ENCODE measurements at places on chromosomes 4 and X. TPM values are rescaled to one million over a fixed set of nuclear protein-coding genes. Genes with fewer than 3 reads are reported as not detected.

The DAPP1 gene
- 22.6 TPM for total RNA-seq

GRCh38 chrX:23381099-23382087, 46.7 kb downstream of the PTCHD1 start:
- DNase-seq = no peak

DNA sequence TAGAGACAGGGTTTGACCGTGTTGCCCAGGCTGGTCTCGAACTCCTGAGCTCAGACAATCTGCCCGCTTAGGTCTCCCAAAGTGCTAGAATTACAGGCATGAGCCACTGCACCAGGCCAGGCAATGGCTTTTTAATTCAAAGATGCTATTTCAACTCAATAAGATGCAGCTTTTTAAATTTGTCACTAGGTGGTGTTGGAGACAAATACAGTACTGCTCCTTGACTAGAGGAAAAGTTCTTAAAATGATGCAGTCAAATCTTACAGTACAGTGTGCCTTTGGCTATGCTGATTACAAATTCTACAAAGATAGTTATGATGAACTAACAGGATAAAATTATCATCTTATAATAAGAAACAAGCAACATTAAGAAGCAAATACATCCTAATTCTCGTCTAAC, 441.1 kb downstream of the KCNIP4 start:
- DNase-seq = no peak

DNA sequence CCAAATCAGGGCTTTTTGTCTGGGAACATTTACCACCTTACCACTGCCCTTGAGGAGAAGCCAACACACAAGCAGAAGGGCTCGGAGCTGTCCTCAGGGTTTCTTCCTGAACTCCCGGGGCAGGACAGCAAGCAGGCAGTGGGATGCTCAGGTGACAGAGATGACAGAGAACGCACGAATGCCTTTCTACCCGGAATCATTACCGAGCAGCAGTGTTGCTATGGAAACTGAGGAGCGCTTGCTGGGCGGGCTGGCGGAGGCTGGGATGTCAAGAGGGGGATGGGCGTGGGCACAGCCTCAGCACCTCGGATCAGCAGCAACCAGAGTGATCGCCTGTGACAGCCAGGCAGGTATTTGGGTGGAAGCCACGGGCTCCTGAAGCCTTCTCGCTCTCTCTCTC, 17.8 kb downstream of the SSR4 start:
- no peak for DNase-seq

DNA sequence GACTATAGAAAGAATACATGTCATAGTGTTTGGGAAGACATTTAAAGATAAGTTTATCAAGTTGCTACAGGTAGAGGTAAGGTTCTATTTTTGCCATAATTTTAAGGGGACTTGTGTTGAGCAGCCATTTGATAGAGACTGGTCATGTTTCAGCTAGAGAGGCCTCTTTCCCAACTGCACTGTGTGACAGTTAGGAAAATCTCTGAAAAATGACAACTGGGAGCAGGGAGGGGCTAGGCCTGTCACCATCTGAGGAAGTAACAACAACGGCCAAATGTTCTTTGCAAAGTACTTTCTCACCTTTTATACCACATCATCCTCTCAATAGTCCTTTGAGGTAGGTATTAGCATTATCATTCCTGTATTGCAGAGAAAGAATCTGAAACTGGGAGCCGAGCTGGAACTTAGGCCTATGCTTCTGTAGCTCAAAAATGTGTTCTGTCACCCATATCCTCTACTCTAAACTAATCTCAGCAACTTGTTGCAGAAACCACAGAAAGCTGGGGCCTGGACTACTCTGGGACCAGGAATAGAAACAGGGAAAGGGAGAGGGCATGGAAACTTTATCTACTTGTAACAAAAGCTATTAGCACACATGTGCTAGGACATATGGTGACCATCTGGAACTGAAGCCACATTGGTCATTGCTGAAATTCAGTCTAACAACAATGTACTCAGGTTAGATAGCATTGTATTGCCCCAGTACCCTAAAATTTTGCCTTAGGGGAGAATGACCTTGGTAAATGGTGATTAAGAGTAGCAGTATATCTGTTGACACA, 198.9 kb downstream of the MID1IP1 start:
- DNase-seq = no peak
